Motor neuron (in vitro differentiated cells): ENCODE measurements at places on chromosomes 1 and 21. TPM values are rescaled to one million over a fixed set of nuclear protein-coding genes. Genes with fewer than 3 reads are reported as not detected.

Gene TMEM269
- 0.24 TPM in 1 of 2 replicates, not detected in the other for total RNA-seq

Gene TP73
- total RNA-seq = 0.64 and 0.98 TPM in 2 replicates

Gene LIPI
- total RNA-seq = not detected in 2 replicates

Gene PLPPR4
- total RNA-seq = 32.3 and 33.6 TPM in 2 replicates

Gene MYCL
- total RNA-seq = 0.18 and 1.7 TPM in 2 replicates

Gene LCE2C
- total RNA-seq = 0.41 TPM in 1 of 2 replicates, not detected in the other
